ENCODE measurements at places on chromosomes 5 and 9. TPM values are rescaled to one million over a fixed set of nuclear protein-coding genes. Genes with fewer than 3 reads are reported as not detected.

The C9orf50 gene
- total RNA-seq = not detected

The IL5 gene
- not detected for total RNA-seq

The FOXI1 gene
- total RNA-seq = not detected

The OTULINL gene
- 19.0 TPM for total RNA-seq

The TMEM171 gene
- not detected for total RNA-seq

The ZDHHC21 gene
- 6.6 TPM for total RNA-seq

The PDCD1LG2 gene
- total RNA-seq = 1.2 TPM

The DRD1 gene
- total RNA-seq = not detected

The PALM2AKAP2 gene
- total RNA-seq = 1.5 TPM

The SPATA31E1 gene
- not detected for total RNA-seq

The C5orf52 gene
- not detected for total RNA-seq

The FBLL1 gene
- total RNA-seq = 1.1 TPM

The IER5L gene
- 0.67 TPM for total RNA-seq

The ARID3C gene
- total RNA-seq = 0.17 TPM

The F2RL2 gene
- total RNA-seq = not detected

The FAM169A gene
- total RNA-seq = 12.8 TPM

The PCSK5 gene
- 3.8 TPM for total RNA-seq

The SLC36A2 gene
- not detected for total RNA-seq

The C9orf85 gene
- total RNA-seq = 7.1 TPM

The ADAMTS19 gene
- total RNA-seq = not detected

The SLC12A7 gene
- total RNA-seq = 28.2 TPM

The C9orf153 gene
- 0.26 TPM for total RNA-seq

The ZFP2 gene
- total RNA-seq = 0.26 TPM

The RMI1 gene
- total RNA-seq = 17.6 TPM

The URM1 gene
- total RNA-seq = 41.4 TPM

The BHMT2 gene
- not detected for total RNA-seq

The GDF9 gene
- 0.69 TPM for total RNA-seq

The SWI5 gene
- total RNA-seq = 12.1 TPM

The TLN1 gene
- total RNA-seq = 458 TPM

The ENG gene
- 18.7 TPM for total RNA-seq

The NDUFAF2 gene
- total RNA-seq = 30.4 TPM

The CLTB gene
- 22.9 TPM for total RNA-seq

The OR1L4 gene
- total RNA-seq = not detected

The FYB1 gene
- total RNA-seq = 153 TPM

The ZDHHC11 gene
- 13.6 TPM for total RNA-seq

The SPINK13 gene
- not detected for total RNA-seq

The ENC1 gene
- 0.89 TPM for total RNA-seq

The SV2C gene
- 0.13 TPM for total RNA-seq

The RGS7BP gene
- not detected for total RNA-seq

The UNC13B gene
- 1.7 TPM for total RNA-seq

The PRDM9 gene
- not detected for total RNA-seq

The GPSM1 gene
- 5.9 TPM for total RNA-seq

The VCAN gene
- total RNA-seq = 0.13 TPM

The OR1J2 gene
- not detected for total RNA-seq

The ZBTB43 gene
- total RNA-seq = 27.4 TPM

The CAVIN4 gene
- 0.45 TPM for total RNA-seq

The PRR16 gene
- total RNA-seq = not detected

The PCDHB2 gene
- 0.24 TPM for total RNA-seq

The ANKRD55 gene
- total RNA-seq = 0.22 TPM

The SYNPO gene
- total RNA-seq = 0.37 TPM

The MEF2C gene
- total RNA-seq = not detected

The EGFLAM gene
- not detected for total RNA-seq

The LCN9 gene
- not detected for total RNA-seq

The HEMGN gene
- 1.2 TPM for total RNA-seq

The SLC34A3 gene
- total RNA-seq = not detected

The MCCC2 gene
- total RNA-seq = 72.5 TPM

The CAMK4 gene
- 36.0 TPM for total RNA-seq

The PPP1R26 gene
- total RNA-seq = 2.5 TPM
